ENCODE measurements at places on chromosomes 13 and 19.
A peak's percentile ranks its signal among the peaks of the same experiment; 100 is the strongest.

DNA sequence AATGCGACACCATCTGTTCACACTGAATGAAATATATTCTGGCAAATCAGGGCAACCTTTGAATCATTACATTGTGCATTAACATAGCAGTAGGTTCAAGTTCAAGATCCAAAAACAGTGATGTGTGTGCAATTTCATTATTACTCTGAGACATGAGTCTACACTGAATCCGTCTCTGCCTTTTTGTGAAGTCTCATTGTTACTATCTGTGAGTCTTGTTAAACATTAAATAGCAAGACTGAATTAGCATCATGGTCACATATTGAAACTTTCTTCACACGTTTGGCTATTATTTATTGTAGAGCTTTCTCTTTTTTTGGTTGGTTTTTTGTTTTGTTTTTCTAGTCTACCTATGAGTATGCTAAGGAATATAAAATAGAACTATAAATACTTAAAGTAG is 117.1 kb upstream of the SLITRK5 start:
- no peak for DNase-seq

DNA sequence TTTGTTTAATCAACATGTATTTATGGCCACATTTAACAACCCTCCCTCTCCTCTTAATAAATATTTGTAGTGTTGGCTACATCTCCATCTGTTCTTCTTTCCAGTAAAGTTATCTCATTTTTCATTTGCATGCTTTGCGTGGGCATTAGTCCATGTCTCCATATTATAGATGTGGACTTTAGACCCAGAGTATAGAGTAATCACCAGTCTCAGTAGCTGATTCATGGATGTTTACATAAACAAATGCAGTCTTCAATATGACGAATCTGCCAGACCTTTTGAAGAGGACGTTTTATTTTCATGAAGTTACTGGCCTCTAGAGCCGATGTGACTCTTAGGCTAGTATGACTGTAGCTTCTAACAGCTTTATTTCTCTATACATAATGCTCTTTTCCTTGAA is 1546.2 kb downstream of the OLFM4 start:
- no peak for DNase-seq

GRCh38 chr19:48737360-48737998 is 2.9 kb downstream of the RASIP1 start:
- DNase-seq = no peak

- no peak for DNase-seq
These were observed 96.6 kb downstream of the TEX26 start for GRCh38 chr13:31029102-31029501.

DNA sequence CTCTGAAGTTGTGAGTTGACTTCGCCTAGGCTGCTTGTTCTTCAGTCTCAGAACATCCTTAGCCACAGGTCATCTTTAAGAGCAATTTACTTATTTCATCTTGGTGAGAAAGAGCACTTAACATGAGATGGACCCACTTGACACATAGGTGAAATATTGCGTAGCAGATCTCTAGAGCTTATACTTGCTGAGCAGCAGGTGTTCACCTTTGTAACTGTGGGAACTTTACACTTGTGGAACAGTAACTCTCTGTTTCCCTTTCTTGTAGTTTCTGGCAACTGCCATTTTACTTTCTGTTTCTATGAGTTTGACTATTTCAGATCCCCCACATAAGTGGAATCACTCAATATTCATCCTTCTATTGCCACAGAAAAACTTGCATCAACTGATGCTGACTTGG is 95.7 kb downstream of the SLC10A2 start:
- DNase-seq = no peak

DNA sequence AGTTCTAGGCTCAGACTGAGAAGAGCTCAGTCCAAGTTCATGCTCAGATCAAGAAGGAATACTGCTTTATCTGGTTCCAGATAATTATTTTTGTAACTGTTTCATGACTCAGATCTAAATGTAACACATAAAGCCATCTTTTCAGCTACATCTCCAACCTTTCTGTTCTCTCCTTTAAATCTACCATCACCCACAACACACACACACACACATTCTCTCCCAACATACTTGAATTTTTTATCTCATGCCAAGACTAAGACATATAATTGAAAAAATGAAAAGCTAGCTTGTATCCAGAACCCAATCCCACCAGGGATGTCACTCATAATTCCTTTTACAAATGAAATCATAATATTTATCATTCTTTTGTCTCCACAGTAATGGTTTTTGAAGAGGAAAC is 7.6 kb downstream of the KATNAL1 start:
- no peak for DNase-seq

DNA sequence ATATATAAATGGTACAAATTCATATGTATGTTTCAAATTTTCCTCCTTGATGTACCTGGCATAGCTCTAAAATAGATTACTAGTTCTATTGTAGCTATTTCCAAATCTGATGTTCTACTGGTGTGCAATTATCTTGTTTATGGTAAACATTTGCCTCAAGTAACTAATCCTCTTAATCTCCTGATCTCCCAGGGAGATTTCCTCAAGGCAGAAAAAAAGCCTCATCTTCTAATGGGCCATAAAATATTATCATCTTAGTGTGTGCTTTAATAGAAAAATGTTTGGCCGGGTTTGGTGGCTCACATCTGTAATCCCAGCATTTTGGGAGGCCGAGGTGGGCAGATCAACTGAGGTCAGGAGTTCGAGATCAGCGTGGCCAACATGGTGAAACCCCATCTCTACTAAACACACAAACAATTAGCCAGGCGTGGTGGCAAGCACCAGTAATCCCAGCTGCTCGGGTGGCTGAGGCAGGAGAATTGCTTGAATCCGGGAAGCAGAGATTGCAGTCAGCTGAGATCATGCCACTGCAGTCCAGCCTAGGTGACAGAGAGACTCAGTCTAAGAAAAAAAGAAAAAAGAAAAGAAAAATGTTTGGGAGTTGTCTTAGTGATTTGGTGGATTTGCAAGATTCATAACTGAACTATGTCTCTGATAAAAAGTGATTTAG is 498.9 kb upstream of the SLITRK5 start:
- no peak for DNase-seq

DNA sequence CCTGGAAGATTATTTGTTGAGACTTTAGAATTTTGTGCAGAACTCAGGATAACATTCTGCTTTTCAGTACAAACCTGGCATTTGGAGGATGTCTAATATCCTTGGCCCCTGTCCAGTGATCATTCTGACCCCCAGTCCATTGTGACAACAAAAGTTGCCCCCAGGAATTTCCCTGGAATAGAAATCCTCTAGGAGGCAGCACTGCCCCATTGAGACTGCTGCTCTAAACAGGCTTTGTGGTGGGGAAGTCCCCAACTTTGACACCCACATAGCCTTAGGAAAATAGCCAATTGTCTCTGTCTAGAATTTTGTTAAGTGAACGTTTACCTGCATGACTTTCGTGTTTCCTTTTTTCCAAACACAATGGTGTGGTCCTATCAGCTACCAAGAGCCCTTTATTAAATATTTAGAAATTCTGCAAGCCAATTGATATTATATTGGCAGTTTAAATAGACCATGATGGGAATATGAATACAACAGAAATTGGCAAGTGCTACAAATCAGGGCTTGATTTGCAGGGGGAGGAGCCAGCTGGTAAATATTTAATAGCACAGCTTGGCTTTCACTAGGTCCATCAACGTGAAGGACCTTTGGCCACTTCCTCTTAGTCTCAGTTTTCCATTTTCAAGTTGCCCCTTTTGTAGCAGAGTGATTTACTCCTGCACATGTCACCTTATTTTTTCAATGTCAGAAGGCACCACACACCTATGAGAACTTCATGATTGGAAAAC is 451.7 kb downstream of the EFNB2 start:
- no peak for DNase-seq

DNA sequence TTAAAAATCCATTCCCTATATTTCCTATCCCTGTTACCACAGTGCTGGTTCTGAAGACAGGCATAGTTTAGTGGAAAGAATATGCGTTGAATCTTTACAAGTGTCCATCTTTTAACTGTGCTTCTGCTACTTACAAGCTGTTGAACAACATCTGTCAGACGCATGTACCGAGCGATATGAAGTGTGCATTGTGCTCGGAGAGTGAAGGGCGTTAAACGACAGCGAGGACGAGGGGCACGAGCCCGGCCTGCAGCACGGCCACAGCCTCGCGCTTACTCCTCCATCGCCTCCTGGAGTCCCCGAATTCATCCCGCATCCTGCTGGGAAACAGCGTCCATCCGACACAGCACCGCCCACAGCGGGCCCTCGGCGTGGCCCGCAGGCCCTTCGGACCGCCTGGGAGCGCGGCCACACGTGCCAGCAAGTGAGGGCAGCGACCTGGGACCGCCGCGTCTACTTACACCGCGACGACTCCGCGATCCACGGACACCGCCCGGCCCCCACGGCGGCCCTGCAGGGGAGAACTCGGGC is 514 bp downstream of the PCID2 start:
- no peak for DNase-seq

DNA sequence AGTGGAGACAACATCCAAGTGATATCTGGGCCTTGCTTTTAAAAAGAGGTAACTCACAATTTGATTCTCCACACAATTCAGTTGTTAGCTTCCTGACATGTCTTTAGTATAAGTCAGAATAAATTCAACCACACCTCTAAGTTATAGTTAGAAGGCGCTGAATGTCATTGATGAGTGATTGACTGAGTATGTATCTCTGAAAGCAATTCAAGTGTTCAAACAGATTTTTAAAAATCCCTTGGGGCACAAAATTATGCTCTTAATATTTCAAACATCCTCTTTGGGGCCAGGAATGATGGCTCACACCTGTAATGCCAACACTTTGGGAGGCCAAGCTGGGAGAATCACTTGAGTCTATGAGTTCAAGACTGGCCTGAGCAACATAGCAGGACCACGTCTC is 137.0 kb upstream of the PRR20A start:
- no peak for DNase-seq

DNA sequence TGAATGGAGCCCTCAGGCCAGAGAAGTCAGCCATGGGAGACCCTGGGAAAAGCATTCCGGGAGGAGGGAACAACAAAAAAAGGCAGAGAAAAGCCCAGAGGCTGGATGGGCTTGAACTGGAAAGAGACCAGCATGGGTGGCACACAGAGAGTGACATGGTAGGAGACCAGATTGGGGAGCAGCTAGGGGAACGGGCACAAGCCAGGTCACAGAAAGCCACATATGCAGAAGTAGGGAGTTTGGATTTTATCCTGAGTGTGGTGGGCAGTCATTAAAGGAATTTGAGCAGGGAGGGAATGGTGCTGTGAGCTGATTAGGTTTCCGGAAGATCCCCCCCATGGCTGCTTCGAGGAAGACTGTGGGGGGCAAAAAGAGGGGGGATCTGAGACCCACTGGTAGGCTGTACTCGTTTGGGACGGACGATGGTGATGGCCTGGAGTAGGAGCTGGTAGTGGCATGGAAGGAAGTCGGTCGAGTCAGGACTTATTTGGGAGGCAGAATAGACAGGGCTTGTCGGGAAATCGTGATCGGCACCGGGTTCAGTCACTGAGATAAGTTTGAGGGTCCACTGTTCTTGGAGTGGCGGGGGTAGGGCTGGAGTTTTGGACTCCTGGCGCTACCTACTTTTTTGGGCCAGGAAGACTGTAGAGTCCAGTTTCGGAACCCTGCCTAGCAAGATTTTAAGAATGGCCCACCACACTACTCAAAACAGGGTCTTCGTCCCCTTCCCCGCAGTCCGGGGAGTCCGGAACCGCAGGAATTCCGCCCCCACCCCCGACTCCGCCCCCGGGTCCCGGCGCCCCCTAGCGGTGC is 949 bp downstream of the SERTAD1 start:
- peak; percentile 66 for DNase-seq

DNA sequence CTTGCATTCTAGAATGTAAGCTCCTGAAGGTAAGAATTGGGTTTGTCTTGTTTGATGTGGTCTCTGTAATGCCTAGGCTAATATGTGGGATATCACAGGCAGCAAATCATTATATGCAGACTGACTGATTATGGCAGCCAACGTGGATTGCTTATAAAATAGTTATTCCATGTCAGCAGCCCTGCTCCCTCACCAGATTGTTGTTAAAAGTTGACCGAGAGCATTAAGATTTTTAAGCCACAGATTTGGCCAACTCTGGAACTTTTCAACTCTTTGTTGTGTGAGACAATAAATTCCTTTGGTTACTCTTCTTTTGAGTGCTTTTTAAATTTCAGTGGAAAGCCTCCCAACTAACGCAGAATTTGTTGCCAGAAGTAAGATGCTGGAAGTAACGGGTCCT is 92.6 kb upstream of the FAM216B start:
- no peak for DNase-seq

GRCh38 chr19:7450243-7451223 is 38.3 kb downstream of the PEX11G start:
- no peak for DNase-seq

GRCh38 chr19:51294211-51294976 is 17.1 kb upstream of the IGLON5 start:
- no peak for DNase-seq

- no peak for DNase-seq
These were observed 6.4 kb downstream of the C3 start for GRCh38 chr19:6713773-6714692.

DNA sequence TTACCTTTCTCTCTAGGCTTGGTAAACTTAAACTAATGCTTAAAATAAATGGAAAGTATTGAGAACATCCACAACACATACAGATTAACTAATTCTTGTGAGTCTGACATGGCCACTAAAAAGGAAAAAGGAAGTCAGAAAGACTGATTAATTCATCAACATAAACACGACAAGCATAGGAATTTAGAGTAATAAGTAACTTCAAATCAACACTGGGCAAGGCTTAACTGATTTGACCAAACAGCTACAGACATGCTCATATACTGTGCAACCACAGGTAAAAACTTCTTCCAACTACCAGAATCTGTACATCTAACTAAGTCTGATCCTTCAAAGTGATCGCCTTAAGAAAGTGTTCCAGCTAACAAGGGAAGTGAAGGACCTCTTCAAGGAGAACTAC is 20.5 kb downstream of the UGGT2 start:
- DNase-seq = no peak

DNA sequence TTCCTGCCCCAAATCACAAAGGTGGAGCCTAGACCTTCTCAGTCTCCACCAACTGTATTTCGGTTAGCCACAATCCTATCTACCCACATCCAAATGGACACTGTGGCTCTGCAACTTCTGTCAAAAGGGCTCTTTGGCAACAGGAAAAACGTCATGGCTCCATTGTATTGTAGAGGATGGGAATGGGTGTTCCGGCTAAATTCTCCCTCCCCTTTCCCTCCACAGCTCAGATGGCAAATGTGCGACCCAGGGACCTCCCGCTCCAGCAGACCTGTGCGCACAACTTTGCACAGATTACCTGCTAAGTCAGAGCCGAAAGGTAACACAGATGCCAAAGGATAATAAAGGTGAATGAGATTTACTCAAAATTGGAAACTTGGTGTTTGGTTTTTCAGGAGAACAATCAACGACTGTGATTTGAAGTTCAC is 968 bp upstream of the KL start:
- no peak for DNase-seq
